Cardiac fibroblast (primary cell): ENCODE measurements at places on chromosomes 3 and 15.
A peak's percentile ranks its signal among the peaks of the same experiment; 100 is the strongest.

GRCh38 chr3:193783166-193783896 lies 190.3 kb downstream of the OPA1 start:
- no peak for DNase-seq

- peak; percentile 39 for DNase-seq
These were observed 87.7 kb downstream of the XXYLT1 start for GRCh38 chr3:195183071-195183776.

DNA sequence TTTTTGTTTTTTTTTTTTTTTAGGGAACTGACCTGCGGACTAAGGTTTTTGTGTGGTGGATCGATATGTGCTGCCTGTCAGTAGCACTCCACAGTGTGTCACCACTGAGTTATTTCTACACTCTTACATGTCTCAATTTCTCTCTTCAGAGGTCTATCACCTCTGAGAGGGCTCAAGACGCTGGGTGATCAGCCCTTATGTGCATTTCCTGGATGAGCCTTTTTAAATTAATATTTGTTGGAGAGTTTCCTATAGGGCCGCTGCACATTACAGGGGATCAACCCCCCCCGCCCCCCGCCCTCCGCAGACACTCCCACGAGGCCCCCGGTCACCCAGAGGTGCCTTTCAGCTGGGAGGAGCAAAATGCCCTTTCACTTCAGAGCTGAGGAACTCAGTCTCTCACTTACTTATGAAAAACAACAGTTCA lies 34.5 kb upstream of the AP4E1 start:
- no peak for DNase-seq

- DNase-seq = no peak
These were observed 1127.8 kb downstream of the TUSC7 start for GRCh38 chr3:117837391-117837790.

- DNase-seq = no peak
These were observed 94.7 kb downstream of the LINGO1 start for GRCh38 chr15:77538027-77538451.

DNA sequence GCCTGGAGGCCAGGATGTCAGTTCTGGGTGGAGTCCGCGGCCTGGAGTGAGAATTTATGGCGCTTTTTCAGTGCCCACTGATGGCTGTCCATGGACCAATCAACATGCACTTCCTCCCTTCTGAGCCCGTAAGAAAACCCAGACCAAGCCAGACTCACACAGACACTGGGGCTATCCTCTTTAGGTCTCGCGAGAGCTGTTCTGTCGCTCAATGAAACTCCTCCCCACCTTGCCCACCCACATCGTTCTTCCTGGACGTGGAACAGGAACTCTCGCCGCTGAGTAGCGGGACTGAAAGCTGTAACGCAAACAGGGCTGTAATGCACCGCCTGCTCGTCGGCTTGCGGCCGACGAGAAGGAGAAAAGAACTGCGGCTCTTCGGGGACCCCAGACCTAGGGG lies 833.0 kb upstream of the CADM2 start:
- no peak for DNase-seq

GRCh38 chr3:191330530-191331048 lies 263 bp upstream of the UTS2B start:
- DNase-seq = peak; percentile 70

DNA sequence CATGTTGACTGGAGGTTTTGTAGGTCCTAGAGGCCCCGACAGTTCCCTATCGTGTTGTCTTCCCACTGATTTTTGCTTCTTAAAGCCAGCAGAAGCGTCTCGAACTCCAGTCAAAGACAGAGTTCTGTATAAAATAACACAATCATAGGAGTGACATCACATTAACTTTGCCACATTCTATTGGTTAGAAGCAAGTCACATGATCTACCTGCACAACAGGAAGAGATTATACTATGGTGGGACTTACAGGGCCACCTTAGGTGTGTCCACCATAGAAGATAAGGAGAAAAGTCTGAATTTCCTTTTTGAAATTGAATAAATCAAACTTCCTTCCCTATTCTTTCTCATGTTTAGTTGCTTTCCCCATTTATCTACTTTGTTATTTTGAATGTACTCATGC lies 365.5 kb downstream of the GRM7 start:
- no peak for DNase-seq

DNA sequence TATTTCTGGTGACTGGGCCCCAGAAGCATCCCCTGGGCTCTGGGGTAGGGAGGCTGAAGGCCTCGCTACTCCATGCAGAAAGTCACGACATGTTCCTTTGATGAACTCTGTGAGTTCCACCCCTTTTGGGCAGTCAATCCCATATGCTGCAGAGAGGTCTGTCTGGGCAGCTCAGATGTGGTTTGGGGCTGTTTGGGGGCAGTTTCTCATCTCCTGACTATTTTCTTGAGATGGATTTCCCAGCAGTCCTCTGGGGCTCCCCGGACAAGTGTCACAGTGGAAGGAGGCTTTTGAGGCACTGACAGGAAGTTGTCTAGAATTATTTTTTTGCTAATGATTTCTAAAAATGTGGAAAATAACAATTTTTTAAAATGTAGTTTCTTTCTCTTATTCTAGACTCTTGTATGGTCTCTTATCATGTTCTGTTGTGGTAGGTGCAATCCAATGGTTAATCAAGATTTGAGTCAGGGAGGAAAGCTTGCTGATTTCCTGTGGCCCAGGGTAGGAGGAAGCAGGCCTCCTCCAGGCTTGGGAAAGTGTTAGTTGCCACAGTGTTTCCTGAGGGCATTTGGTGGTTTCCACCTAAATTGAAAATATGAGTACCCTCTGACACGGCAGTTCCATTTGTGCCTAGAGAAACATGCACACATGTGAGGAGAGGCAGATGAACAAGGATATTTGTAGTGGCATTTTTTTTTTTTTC lies 19.9 kb upstream of the TATDN2 start:
- peak; percentile 50 for DNase-seq

DNA sequence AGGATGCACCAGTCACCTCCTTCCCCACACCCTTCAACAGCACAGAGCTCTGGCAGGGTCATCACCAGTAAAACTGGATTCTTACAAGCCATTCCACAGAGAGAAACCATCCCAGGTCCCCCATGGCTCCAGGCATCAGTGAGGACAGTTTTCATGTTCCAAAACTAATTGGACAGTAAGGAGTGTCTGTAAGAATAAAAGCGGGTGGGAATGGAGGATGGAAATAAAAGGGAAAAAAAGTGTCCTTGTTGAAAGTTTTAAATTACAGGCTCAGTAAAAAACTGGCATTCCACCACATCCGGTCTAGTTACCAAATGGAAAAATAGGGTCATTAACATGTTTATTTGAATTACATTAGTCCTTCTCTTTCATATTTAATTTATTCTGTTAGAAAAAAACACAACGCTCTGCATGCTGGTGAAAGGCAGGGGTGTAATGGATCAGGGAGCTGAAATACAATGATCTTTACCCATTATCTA lies 117.4 kb downstream of the TIGIT start:
- peak; percentile 49 for DNase-seq

GRCh38 chr15:97446138-97446537 lies 514.4 kb upstream of the ARRDC4 start:
- no peak for DNase-seq

DNA sequence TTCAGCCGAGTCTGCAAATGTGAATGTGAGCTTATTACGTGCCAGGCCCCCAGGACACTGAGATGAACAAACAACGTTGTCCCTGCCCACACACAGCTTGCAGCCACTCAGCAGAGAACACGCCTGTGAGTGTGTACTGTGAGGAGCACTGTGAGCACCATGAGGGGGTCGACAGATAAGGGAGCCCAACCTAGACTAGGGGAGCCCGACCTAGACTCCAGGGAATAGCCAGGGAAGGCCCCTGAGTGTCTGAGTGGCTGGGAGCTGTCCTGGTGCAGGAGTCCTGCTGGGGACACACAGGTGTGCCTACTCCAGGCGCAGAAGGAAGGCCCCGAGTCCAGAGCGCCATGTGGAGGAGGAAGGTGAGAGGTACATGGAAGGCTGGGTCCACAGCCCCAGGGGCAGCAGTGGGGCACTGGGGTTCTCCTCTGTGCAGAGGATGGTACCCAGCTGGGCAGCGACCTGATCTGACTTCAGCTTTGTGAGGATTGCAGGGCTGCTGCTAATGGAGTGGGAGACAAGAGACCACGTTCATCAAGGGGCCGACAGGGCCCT lies 36.5 kb downstream of the MGLL start:
- no peak for DNase-seq

DNA sequence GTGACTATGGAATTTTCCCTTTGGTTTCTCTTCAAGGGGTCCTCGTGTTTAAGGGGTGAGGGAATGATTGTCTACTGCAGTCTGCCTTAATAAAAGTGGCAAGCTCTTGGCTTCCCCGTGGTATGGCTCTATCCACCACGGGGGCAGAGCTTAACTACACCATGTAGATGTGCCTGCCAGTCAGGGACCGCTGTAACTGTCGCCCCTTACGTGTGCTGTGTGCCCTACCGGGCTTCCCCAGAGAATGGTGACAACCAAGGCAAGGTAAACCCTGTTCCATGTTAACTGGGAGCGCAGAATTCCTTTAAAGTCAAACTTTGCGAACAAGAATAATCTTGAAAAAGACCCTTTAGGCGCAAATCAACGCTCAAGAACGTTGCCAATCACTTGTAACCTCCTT lies 966 bp upstream of the C3orf80 start:
- DNase-seq = no peak

- DNase-seq = no peak
These were observed 4.5 kb downstream of the FETUB start for GRCh38 chr3:186644683-186645082.

GRCh38 chr3:45317710-45318109 lies 70.7 kb upstream of the LARS2 start:
- no peak for DNase-seq

GRCh38 chr3:42651248-42652091 lies 2.0 kb upstream of the ZBTB47 start:
- DNase-seq = peak; percentile 60

DNA sequence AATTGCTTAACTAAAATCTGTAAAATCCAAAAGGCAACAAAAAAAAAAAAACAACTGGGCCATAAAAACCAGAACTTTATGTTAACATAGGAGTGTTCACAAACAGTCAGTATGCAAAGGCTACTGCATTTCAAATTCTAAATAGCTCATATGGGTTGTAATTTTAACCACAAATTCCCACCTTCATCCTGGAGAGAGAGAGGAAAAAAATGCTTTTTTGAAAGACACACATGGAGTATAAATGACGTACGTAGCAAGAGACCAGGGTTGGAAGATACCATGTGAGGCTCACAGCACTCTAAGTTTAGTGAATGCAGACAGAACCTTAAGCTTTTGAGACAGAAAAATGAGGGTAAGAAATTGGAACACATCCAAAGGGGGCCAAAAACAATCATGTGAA lies 115.9 kb downstream of the FMN1 start:
- no peak for DNase-seq

- DNase-seq = no peak
These were observed 46.1 kb downstream of the BBS4 start for GRCh38 chr15:72732086-72732485.

GRCh38 chr15:66452971-66453580 lies 44.5 kb downstream of the SNAPC5 start:
- DNase-seq = no peak

GRCh38 chr3:76300746-76301145 lies 515.4 kb upstream of the ZNF717 start:
- DNase-seq = no peak

DNA sequence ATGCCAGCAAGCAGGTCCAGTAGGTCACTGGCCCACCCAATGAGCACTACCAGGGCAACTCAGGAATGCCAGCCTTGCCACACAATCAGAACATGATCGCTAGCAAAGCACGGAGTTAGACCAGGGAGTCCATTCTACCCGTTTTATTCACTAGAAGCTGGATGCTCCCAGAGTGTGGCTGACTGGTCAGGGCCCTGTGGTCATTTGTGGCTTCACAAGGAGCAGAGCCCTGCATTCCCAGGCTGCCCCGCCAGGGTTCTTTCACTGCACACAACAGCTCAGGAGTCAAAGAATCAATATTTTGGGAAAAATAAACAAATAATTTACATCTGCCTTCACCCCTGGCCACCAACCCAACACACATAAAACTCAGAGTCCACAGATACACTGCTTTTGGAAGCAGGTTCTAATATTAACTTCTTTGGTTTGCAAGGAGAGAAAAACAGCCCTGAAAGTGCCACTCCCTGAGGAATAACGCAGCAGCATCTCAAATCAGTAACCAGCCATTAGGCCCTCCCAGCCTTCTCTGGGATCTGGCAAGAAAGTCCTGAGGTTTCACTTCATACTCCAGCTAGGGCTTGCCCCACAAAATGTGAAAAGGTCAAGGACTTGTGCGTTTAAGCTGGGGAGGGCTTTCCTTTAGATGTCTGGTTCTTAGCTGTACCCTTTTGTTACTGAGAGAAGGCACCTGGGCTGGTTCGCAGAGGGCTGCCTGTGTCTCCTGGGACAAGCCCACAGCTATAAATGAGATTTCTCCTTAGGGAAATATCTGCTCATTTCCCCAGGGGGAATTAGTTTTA lies 16.0 kb downstream of the SIAH2 start:
- peak; percentile 46 for DNase-seq

DNA sequence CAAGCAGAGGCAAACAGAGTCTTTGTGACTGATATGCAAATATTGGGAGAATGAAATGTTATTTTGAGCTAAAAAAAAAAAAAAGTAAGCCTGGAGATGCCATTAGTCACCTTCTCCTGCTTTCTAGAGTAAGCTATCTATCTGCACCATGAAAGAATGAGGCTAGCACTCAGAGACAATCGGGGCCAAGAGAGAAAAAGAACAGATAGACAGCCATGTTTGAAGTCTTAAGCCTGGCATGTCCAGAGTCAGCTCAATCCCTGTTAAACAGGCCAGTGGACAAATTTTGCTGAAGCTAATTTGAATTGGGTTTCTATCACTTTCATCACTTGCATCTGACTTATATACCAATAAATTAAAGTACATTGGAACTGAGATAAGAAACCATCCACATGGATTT lies 204.4 kb downstream of the SLC9A9 start:
- DNase-seq = peak; percentile 32

- DNase-seq = no peak
These were observed 46.3 kb downstream of the CEMIP start for GRCh38 chr15:80825361-80826030.

- DNase-seq = peak; percentile 62
These were observed 15.5 kb upstream of the ATP1B3 start for GRCh38 chr3:141860766-141861513.

GRCh38 chr15:62625429-62626033 lies 417.0 kb upstream of the TPM1 start:
- DNase-seq = peak; percentile 35

- DNase-seq = peak; percentile 77
These were observed 37.8 kb upstream of the BCL6 start for GRCh38 chr3:187783098-187783497.
